ENCODE measurements at places on chromosomes 12 and 14. TPM values are rescaled to one million over a fixed set of nuclear protein-coding genes. Genes with fewer than 3 reads are reported as not detected.
A peak's percentile ranks its signal among the peaks of the same experiment; 100 is the strongest.

The GRIN2B gene
- not detected for total RNA-seq

The KRT80 gene
- not detected for total RNA-seq

The TAS2R8 gene
- not detected for total RNA-seq

- H3K27ac ChIP-seq = no peak overlapping the region
- peaks cover 4% of the 10 kb centered on the region for H3K27me3 ChIP-seq
- H3K4me3 ChIP-seq = no peak overlapping the region
- no peaks in the 10 kb centered on the region for H3K36me3 ChIP-seq
- no peak for DNase-seq
These were observed 4.4 kb downstream of the EDDM3B start for GRCh38 chr14:20772650-20773049.

DNA sequence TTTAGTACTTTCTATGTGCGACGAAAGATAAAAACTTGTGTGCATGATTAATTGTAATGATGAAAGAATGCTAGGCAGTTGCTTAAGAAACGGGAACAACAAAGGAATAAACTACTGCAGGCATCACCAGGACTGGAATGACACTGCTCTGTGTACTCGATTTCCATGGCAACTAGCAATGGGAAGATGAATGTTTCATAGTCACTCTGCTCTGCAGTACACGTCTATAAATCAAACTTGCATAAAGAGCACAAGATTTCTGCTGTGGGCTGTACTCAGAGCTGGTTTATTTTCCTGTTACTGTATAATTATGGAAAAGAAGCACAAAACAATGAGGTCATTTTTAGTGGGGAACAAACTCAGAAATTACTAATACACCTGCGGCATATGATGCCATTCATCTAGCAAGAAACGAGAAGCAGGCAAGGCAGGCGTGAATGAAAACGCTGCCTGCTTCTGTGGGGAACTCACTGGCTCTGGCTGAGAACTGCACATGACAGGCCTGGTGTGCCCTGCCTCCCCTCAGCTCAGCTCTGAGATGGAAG is 41.8 kb downstream of the EFCAB11 start:
- peaks cover 5% of the 10 kb centered on the region for H3K4me1 ChIP-seq
- H3K27ac ChIP-seq = no peak overlapping the region
- no peak for DNase-seq
- no peaks in the 10 kb centered on the region for H3K36me3 ChIP-seq
- H3K4me3 ChIP-seq = no peak overlapping the region

GRCh38 chr12:67042697-67043131 is 226.4 kb upstream of the CAND1 start:
- H3K4me3 ChIP-seq = no peak overlapping the region
- H3K4me1 ChIP-seq = no peaks in the 10 kb centered on the region
- H3K36me3 ChIP-seq = no peaks in the 10 kb centered on the region
- no peak for DNase-seq
- peaks cover 4% of the 10 kb centered on the region for H3K27me3 ChIP-seq

DNA sequence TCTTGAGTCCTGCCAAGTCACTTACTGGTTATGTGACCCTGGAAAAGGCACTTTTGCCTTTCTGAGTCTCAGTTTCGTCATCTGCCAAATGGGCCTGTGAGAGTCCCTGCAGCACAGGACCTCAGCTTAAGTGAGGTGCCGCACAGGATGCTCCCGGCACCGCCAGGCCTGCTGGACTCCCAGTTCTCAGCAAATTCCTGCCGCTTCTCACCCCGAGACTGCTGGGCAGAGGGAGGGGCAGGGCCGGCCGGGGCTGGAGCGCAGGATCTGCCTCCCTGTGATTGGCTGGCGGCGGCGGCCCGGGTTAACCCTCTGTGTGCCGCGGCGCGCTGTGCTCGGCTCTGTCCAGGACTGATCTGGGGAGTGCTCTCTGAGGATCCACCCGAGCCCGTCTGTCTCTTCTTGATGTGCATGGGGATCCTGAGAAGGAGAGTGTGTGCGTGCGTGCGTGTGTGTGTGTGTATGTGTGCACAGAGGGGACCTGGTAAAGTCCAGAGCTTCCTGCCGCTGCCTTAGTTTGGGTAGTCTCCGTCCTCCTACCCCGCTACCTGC is 8.6 kb downstream of the SETD1B start:
- H3K27ac ChIP-seq = peak overlapping the region; percentile 57
- H3K4me1 ChIP-seq = peaks cover 58% of the 10 kb centered on the region
- H3K4me3 ChIP-seq = peak overlapping the region; percentile 81
- H3K27me3 ChIP-seq = no peaks in the 10 kb centered on the region

- no peak overlapping the region for H3K4me3 ChIP-seq
- H3K27ac ChIP-seq = no peak overlapping the region
- H3K36me3 ChIP-seq = peaks cover 18% of the 10 kb centered on the region
These were observed 45.1 kb upstream of the CPM start for GRCh38 chr12:68977909-68978610.
